Left hindlimb (tissue), 1 donor: ENCODE measurements at places on chromosomes 2 and 18.

- DNase-seq, result no peak
These were observed 217.7 kb downstream of the AGAP1 start for GRCh38 chr2:235711527-235711926.

DNA sequence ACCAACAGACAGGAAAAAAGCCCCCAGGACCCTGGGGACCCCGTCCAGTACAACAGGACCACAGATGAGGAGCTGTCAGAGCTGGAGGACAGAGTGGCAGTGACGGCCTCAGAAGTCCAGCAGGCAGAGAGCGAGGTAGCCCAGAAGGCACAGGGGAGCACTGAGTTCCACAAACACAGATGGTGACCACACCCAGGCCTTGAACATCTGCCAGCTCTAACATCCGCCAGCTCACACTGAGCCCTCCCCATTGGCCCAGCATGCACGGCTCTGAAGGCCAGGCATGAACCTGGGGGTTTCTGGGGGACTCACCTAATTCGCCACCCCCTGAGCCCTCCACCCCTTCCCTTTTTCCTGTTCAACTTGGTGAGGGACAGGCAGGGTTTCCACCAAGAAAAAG lies 25.6 kb upstream of the PRLH start:
- DNase-seq, result peak; percentile 67

DNA sequence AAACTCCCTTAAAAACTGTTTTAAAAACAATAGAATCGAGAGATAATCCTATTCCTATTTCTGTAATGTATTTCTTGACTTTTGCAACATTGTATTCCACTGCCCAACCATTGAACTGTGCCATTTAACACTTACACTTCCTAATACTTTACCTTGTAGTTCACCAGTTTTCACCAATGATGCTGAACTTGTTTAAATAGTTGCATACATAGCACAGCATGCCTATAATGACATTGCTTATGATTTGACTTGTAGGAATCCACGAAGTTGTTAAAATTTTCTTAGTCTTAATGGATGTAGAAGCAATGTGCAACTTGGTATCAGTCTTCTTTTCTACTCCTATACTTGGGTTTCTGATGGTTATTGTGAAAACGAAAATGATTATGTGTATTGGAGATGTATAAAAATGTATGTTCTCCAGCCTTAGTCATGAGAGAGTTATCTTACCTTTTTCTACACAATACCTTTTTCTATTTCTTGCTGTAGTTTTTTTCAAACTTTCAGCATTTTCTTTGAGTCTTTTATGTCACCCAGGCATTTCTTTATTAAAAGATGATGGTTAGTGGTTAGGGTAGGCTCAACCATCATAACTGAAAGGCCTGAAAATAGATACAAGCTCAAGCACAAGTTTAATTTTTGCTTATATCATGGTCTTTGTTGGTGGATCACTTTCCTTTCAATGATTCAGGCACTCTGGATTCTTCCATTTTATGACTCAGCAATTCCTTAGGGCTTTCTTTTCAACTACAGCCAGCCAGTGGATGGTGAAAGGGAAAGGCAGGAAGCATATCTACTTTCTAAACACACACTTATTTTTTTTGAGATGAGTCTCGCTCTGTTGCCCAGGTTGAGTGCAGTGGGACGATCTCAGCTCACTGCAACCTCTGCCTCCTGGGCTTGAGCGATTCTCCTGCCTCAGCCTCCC lies 9.4 kb downstream of the GPD2 start:
- DNase-seq, result no peak

- no peak for DNase-seq
These were observed 564.4 kb downstream of the ZEB2 start for GRCh38 chr2:143955401-143956065.

DNA sequence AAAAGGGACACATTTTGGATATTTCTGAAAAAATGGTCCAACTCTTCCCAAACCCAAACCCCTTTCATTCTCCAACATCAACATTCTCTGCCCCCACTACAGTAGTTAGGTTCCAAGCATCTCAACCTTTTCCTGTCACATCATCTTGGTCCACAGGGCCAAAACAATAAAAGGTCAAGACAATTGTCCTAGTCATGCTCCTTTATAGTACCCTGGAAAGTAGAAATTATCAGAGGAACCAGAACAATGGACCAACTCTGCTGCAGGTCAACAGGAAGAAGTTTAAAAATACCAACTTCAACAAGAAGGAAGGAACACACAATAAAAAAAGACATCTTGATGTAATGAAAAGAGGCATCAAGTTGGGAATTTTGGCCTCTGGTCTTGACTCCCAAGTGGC lies 36.1 kb downstream of the CLASP1 start:
- no peak for DNase-seq

DNA sequence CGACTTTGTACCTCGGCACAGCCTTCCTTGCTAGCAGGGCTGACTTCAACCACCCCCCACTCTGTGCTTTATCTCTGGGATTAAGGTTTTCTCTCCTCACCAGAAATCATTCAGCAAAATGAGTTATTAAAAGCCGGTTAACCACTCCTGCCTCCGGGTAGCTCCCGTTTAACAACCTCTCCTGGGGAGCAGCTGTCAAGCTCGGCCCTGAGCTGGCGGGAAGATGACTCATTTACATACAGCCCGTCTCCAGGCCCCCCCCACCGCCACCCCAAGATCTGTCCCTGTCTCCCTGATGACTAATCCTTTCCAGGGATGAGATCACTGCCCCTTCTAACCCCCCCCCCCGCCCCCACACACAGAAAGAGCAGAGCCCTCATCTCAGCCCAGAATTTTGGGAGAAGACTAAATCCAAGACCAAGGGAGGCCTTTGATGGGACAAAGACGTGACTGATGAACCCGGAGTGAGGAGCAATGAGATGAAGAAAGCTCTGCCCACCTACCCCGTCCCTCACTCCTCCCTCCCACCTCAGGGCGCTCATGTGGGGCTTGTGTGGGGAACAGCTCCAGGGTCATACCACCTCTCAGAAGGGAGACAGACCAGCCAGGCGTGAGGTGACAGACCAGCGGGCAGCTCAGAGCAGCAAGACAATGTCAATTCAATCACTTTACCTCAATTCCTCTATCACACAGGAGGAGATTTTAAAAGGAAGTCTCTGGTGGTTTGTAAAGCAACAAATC lies 131.4 kb downstream of the MSH2 start:
- DNase-seq, result no peak

GRCh38 chr18:68991286-68991685 lies 193.4 kb downstream of the CCDC102B start:
- no peak for DNase-seq
